ENCODE measurements at places on chromosomes 2 and 18.
A peak's percentile ranks its signal among the peaks of the same experiment; 100 is the strongest.

DNA sequence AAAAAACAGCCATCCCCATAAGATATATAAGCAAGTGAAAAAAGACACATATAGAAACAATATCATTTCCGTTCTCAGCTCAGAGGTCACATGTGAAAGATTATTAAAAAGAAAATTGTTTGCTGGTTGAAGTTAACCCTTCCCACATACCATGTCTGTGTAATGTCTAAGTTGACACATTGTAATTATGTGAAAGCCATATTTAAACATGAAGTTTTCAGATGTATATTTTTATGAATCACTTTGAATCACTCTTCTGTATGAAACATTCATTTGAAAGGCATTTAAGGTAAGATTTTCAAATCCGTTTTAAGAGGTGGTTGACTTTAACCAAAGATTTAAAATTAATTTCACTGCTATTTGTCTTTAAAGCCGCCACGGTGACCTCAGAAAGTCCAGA, 441.9 kb downstream of the RND3 start:
- DNase-seq, result no peak

GRCh38 chr18:64713284-64713683, 564.4 kb upstream of the LINC00305 start:
- peak; percentile 3 for DNase-seq

- peak; percentile 2 for DNase-seq
Observed at GRCh38 chr18:44507729-44508325, 172.9 kb upstream of the SETBP1 start.

DNA sequence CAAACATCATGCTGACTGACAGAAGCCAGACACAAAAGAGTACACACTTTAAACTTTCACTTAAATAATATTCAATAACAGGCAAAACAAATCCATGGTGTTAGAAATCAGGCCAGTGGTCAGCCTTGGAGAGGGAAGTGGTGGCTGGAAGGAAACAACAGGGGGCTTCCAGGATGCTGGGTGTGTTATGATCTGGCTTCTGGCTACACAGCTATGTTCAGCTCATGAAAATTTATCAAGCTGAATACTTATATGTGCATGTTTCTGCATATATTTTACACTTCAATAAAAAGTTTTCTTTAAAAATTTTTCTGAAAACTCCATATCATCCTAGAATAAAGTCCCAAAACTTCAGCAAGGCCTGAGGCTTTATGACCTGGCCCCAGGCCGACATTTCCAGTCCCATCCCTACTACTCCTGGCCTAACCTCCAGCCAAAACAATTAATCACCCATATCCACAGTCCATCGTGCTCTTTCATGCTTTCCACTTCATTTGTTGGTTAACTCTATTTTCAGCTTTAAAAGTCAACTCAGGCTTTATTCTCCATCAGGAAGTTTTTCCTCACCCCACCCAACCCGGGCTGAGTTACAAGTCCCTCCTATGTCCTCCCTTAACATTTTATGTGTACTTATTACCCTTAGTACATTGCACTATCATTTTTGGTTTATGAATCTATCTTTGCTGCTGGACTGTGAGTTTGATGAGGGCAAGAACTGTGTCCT, 27.9 kb upstream of the SPTBN1 start:
- DNase-seq, result peak; percentile 23

- DNase-seq, result no peak
Observed at GRCh38 chr18:46484971-46485370, 172.0 kb downstream of the LOXHD1 start.

DNA sequence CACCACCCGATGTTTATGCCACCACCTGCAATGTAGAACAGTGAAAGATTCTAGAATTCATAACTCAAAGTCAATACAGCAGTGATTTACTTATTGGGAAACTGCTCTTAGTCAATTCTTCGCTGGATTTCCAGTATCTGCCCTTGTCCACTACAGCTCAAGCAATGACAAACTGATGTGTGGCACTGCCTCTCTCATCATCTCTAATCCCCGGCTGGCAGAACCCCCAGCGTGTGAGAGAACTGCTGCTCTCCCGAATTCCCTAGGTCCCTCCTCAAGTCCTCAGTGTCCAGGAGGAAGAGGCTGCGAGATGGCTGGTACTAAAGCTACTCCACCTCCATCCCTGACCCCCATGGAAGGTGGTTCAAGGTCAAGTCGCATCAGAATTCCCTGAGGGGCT, 1.6 kb downstream of the TXNL4A start:
- DNase-seq, result no peak

- peak; percentile 37 for DNase-seq
Observed at GRCh38 chr2:205700331-205701132, 18.2 kb downstream of the NRP2 start.

DNA sequence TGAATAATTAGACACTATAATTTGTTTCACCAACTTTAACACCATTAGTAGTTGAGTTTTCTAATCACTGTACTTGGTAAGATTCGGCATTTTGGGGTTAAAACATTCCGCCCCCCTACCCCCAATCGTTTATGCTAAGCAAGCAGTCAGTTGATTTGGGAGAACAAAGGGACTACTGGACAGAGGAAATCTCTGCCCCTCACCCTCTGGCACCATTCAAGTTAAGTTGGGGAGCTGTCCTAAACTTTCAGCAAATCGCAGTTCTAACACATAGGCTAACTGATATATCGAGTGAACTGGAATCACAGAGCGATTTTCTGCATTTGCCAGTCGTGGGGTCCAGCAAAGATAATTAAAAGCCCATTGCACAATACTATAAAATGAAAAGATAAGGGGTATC, 5.6 kb downstream of the KLF7 start:
- DNase-seq, result no peak

DNA sequence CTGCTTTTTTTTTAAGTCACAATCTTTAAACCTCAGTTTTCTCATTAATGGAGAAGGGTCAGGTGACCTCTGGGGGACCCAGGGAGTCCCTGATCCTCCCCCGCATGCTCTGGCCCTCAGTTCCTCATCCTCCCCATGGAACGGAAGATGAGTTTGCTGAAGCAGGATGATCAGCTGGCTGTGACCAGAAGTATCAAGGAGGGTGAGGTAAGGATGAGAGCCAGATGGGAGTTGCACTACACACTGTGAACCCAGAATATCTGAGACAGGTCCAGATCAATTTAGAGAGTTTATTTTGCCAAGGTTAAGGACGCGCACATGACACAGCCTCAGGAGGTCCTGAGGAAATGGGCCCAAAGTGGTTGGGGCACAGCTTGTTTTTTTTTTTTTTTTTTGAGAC, 3.8 kb downstream of the CATIP start:
- DNase-seq, result no peak

GRCh38 chr2:7014174-7014640, 97.0 kb downstream of the RNF144A start:
- DNase-seq, result no peak

- DNase-seq, result no peak
Observed at GRCh38 chr2:3193443-3194330, 183.9 kb downstream of the EIPR1 start.

DNA sequence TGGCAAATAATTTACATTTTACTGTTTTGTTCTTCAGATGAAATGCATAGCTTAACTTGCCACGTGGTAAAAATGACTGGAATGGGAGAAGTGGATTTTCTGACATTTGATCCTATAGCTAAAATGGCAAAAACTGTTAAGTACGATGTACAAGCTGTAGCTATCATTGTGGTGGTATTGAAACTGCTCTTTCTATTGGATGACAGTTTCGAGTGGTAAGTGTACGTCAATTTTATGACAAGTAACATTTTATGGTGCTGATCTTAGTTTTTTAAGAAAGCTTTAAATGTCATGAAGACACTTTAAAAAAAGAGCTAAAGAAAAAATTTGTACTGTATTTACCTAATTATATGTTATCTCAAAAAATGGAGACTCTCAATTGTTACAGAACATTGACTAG, 40.8 kb upstream of the GRHL1 start:
- no peak for DNase-seq

- DNase-seq, result no peak
Observed at GRCh38 chr2:127624756-127625571, 21.0 kb upstream of the GPR17 start.

DNA sequence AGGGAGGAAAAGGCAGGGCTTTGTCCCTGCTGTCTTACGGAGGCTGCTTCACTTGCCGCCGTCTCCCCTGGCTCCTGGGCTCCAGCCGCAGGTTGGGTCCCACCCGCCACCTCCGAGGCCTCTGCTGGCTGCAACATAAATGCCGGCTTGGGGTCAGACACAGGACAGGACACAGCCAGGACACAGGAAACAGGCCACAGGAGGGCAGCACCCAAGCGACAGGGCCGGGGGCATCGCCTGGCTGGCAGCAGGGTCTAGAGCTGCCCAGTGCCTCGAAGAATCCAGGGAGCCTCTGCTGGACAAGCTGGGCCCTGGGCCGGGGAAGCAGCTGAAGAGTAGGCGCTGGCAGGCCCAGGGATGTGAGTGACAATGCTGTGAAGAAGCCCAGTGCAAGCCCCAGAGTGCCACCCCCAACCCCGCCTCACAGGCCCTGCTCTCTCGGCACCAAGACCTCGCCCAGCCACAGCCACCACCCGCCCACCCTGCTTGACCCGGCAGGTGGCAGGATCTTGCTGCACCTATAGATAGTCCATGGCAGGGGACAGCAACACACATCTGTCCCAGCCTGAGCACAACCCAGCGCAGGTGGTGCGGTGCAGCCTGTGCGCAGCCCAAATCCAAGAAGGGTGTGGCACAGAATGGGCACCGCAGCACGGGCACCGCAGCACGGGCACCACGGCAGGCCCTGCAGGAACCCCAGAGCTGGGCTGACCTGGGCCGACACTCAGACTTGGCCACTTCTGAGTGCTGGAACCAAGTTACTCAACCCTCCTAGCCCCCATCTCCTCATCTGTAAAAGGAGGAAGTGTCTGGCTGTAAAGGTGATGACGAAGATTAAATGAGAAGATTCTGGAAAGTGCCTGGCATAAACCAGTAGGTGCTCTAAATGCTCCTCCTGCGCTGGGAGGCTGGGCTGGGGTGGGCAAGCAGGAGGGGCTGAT, 55.6 kb downstream of the BIN1 start:
- peak; percentile 85 for DNase-seq

DNA sequence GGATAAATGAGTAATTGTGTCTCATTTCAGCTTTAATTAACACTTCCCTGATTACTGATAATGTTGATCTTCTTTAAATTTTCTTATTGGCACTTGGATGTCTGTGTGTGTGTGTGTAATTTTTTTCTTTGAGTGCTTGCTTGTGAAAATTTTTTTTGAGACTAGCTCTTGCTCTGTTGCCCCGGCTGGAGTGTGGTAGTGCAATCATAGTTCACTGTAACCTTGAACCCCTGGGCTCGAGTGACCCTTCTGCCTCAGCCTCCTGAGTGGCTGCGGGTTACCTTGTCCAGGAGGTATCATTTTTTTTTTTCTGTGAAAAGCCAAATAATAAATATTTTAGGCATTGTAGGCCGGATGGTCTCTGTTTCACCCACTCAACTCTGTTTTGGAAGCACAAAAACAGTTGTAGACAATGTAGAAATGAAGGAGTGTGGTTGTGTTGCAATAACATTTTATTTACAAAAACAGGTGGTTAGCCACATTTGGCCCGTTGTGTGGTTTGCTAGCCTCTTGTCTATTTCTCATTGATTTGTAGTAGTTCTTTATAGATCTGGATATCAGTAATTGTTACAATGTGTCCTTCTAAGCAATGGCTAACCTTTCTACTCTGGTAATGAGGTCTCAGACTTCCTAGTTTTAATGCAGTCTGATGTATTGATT, 7.9 kb downstream of the IL1RL2 start:
- DNase-seq, result no peak

DNA sequence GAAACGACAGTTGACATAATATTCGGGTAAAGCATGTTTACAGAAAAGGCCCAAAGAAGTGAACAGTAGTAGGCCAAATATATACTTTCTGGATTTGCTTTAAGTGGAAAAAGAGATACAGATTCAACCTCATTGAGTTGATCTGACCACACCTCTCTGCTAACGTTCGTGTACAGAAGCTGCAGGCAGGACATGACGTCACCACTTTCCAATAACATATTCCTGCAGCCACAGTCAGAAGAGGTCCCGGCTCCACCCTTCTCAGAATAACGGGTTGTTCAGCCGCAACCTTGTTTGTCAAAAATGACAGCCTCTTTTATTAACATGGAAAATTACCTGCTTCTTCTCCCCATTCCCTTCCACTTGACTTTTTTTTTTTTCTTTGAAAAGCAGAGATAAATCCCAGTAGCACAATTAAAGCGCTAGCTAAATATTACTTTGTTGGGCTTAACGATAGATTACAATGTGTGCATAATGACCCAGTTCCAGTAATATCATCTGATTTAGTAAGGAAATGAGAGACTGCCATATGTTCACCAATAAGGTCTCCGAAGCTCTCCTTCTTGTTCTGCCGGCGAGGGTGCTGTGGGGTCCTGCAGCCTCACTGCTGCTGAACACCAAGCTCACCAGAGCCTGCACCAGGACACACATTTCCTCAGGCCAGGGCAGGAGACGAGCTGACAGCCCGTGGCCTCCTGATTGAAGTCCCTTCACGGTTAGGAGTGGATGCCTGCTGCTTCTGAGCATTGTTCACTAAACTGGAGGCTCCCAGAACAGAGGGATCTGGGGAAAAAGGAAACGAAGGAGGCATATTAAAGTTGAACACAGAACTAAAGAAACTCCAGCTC, 451.0 kb upstream of the SALL3 start:
- DNase-seq, result no peak

DNA sequence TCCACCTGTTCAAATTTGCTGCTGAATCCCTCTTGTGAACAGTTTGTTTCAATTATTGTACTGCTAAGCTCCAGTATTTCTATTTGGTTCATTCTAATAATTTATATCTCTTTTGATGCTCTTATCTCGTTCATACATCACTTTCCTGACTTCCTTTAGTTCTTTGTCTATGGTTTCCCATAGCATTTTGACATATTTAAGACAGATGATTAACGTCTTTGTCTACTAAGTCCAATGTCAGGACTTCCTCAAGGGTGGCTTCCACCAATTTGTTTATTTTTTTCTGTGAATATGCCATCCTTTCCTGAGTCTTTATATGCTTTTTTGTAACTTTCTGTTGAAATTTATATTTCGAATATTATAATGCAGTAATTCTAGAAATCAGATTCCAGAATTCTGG, 9.6 kb downstream of the PIGN start:
- no peak for DNase-seq

GRCh38 chr2:154692927-154693326, 5.6 kb upstream of the KCNJ3 start:
- no peak for DNase-seq

- DNase-seq, result no peak
Observed at GRCh38 chr2:196836440-196836839, 27.3 kb upstream of the C2orf66 start.

All from gastrocnemius medialis (tissue), 4 donors.